ENCODE measurements at places on chromosomes 7 and 10. TPM values are rescaled to one million over a fixed set of nuclear protein-coding genes. Genes with fewer than 3 reads are reported as not detected.

AGMO gene
- total RNA-seq = 0.35 TPM

DNA sequence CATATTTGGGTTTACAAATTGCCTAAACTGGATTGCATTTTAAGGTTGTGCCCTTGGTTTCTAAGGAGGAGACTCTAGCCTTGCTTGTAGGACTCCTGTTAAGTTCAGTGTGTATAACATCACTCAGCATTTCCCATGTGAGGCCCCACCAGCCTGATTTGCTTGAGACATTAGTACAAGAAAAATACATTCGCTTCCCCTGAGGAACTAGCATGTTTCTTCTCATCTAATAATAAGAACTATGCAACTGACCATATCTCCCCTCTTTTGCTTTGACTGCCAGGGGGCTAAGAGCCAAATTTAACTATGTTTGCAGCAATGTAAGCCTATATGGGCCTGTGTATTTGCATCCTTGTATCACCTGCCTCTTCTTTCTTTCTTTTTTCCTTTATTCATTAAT lies 737.9 kb downstream of the INHBA start:
- no peak for DNase-seq

BMPER gene
- 2.3 TPM for total RNA-seq

- no peak for DNase-seq
Observed at GRCh38 chr7:141990011-141990725, 5.5 kb upstream of the MGAM start.

ADRB1 gene
- total RNA-seq = 63.0 TPM

DNA sequence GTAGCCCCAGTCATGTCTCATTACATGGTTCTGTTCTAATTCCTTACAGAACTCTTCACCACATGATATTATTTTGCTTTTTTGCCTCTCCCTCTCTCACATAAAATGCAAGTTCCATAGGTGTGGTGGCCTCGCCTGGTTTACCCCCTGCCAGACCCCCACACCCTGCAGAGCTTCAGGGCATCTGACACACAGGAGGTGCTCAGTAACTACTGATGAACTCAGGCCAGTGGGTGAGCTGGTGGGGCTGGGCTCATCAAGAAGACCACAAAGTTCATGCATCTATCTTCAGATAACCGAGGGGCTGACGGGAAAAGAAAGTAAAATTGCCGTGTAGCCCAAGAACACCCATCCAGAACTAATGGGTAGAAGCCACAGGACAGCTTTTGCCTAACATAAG lies 253.1 kb downstream of the GRID1 start:
- DNase-seq = no peak

C7orf57 gene
- total RNA-seq = not detected

Data from Right ventricle myocardium superior (tissue), 1 donor.